Amniotic stem cell (primary cell): ENCODE measurements at places on chromosomes 1 and 21.

DNA sequence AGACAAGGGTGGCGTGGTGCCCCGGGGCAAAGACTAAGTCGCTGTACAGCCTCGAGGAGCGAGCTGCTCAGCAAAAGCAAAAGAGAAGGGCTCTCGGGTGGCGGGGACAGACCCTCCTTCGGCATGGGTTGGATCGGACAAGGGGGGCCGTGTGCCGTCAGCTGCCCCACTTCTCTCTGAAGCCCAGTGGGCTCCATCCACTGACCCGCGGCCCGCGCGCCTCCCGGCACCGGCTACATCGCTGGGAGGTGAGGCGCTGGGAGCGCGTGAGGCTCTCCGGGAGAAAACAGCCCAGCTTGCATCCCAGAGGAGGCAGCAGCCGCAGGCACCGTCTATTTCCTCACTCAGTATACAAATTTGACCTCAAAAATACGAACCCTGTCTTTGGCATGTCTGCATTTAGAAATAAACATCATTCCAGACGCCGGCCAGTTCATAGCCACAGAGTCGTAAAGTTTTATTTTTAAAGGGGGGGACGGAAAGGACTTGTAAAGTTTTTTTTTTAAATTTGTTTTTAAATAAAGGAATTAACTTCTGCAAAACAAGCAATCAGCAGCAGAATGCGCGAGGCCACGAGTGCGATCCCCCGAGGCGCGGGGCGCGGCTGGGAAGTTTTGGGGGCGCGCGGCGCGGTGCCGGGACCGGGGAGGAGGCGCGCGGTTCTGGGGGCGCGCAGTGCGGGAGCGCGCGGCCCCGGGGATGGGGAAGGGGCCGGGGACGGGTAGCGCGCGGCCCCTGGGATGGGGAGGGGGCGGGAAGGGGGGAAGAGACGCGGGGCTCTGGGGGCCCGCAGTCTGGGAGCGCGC, 689 bp upstream of the GPR137B start:
- DNase-seq: no peak

DNA sequence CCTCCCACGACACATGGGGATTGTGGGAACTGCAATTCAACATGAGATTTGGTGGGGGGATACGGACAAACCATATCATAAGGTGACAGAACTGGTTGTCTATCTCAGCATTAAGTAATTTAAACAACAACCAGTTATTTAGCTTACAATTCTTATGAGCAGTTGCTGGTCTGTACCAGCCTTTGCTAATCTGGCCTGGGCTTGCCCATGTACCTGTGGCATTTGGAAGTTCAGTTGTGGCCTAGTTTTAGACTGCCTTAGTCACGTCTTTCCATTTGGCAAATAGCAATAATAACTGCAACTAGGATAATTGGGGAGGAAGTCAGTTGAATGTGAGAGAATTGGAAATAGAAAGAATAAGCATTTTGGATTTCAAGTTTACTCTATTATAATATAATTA, 441.8 kb upstream of the CXADR start:
- no peak for DNase-seq

DNA sequence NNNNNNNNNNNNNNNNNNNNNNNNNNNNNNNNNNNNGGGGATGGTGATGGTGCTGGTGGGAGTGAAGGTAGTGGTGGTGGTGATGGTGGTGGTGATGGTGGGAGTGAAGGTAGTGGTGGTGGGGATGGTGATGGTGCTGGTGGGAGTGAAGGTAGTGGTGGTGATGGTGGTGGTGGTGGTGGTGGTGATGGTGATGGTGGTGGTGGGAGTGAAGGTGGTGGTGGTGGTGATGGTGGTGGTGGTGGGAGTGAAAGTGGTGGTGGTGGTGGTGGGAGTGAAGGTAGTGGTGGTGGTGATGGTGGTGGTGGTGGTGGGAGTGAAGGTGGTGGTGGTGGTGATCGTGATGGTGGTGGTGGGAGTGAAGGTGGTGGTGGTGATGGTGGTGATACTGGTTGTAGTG, 93.6 kb downstream of the CRYAA start:
- DNase-seq: no peak

DNA sequence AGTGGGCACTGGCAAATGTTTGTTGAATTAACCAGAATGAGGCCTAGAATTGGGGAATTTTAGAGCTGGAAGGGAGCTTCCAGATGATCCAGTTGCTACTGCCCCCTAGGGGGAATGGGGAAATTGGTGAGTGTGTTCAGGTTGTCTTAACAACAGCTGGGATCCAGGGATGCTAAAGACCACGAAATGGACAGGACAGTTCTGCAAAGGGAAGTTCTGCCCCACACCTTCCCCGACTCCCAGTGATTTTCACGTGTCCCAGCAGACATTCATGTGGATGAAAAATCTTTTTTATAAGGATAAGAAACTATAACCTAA, 33.9 kb downstream of the TRIM62 start:
- no peak for DNase-seq

DNA sequence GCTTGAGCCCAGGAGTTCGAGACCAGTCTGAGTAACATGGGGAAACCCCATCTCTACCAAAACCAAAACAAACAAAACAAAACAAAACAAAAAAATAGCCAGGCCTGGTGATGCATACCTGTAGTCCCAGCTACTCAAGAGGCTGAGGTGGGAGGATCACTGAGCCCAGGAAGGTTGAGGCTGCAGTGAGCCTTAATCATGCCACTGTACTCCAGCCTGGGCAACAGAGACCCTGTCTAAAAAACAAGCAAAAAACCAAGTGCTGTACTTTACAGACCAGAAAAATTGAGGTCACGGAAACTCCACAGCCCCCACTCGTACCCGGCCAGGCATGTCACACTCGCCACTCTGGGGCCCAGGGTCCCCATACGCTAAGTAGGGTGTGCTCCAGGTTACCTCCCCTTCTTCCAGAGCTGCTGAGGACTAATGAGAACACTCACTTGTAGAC, 22.9 kb downstream of the ATP2B4 start:
- DNase-seq: no peak

DNA sequence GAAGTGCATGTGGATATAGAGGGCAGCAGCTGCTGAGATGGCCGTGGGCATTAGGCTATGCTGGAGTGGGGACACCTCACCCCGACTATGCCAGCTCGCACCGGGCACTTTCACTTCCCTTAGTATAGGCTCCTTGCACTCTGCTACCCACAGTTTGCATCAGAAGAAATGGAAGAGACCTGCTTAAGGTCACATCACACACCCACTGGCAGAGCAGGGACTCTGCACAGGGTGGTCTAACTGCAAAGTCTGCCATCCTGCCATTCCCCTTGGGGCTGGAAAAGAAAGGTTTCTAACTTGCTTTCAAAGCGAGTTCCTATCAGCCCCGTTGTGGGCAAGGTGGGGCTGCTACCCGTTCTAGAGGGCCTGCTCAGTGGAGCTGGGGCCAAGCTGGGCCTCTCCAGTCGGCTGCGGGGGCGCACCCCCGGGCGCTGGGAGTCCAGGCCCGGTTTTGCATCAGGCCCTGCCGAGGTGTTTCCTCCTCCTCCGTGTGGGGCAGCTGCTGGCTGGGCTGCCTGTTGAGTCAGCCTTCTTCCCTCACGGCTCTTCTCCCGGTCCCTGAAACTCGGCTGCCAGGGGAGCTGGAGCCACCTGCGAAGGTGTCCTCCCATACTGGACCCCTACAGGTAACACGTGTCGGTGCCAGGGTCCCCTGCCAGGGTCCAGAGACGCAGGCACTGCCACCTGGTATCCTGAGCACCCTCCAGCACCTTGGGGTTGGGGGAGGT, at the start of gene SYTL1:
Gene SYTL1 (plus strand): TSS at position 498 of the 728 bp plus-strand sequence. CDS start 3,313 bp downstream, outside the sequence.
- peak; percentile 43 for DNase-seq

DNA sequence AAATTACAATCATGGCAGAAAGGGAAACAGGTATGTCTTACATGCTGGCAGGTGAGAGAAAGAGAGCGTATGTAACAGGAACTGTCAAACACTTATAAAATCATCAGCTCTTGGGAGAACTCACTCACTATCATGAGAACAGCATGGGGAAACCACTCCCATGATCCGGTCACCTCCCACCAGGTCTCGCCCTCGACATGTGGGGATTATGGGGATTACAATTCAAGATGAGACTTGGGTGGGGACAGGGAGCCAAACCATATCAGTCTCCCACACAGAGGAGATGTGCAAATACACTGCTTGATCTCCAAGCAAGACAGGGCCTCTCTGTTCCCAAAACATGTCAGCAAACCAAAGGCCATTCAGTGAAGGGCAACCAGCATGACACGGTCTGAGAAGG, 27.4 kb downstream of the LMX1A start:
- DNase-seq: no peak

DNA sequence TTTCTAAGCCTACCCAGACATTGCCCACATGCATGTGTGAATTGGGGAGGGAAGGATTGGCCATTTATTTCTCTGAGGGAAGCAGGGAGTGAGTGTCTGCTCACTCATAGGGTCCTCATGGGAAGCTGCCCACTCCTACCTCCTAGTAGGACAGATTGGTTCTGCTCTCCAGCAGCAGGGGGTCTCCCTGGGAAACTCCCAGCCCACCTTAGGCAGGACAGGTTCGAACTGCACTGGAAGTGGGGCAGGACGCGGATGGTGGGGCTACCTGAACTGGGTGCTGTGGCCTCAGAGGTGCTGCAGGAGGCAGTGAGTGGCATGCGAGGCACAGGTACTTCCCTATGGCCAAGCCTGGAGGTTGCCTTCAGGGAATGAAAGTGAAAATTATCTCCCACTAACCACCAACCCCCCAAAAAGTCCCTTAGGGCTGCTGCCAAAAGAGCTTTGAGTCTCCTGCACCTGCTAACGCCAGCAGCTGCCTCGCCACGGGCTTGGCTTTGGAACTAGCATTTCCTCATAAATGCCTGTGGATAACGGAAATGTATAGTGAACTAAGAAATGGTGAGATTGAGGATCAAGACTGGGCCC, 157.0 kb upstream of the COA6 start:
- no peak for DNase-seq

GRCh38 chr1:31798086-31798432, 17.8 kb downstream of the SPOCD1 start:
- no peak for DNase-seq

DNA sequence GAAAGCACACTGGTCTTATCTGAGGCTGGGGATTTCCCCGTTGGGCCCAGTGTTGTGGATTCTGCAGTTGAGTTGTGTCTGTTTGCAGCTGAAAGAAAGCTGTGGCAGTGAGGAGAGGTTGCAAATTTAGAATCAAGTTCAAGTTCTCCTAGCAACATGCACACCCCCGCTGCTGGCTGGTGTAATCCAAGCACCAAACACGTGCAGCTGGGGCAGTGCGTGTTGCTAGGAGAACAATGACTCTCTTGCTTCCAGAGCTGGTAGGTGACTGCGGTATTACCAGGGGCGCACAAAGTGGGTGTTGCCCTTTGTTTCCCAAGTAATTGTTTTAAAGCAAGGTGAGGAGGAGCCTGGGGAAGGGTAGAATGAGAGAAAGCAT, 91.5 kb downstream of the IER5 start:
- DNase-seq: no peak

DNA sequence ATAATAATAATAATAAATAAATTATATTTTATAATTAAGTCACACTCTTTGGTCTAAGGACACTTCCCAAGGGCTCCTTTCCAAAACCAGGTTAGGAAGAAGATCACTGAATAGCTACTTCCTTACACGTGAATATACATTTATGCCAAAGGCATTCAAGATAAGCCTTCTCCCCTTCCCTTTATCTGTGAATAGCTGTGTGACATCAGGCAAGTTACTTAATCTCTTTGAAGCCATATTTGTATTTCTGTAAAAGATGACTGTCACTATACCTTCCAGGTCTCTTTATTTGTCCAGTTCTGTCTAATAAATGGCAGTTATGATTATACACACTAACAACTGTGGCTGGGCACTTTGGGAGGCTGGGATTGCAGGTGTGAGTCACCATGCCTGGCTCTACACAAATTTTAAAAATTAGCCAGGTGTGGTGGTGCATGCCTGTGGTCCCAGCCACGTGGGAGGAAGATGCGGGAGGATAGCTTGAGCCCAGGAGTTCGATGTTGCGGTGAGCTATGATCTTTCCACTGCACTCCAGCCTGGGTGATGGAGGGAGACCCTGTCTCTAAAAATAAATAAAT, 5.5 kb upstream of the RNF11 start:
- no peak for DNase-seq

- no peak for DNase-seq
Observed at GRCh38 chr1:116559304-116559761, 11.5 kb downstream of the CD58 start.

DNA sequence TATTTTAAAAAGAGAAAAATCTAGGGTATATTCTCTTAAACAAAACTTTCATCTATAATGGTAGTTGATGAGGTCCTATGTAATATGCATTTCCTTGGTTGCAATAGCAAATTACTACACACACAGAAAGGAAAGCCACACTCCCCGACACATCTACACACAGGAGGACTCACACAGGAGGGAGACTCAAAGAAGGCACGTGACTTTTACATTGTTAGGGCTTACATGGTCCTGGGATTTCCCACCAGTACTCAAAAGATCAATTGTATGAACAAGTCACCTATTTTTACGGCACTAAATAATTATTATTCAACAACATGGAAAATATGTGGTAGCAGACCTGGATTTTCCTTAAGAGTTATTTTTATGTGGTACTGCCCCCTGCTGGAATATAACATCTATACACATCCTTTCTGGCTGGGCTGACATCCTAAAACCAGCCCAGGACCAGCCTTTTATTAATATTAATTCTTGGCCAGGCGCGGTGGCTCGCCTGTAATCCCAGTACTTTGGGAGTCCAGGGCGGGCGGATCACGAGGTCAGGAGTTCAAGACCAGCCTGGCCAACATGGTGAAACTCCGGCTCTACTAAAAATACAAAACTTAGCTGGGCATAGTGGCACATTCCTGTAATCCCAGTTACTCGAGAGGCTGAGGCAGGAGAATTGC, 33.9 kb upstream of the LGALS8 start:
- peak; percentile 46 for DNase-seq

GRCh38 chr1:143619851-143620250, 351.9 kb downstream of the FAM72C start:
- no peak for DNase-seq

DNA sequence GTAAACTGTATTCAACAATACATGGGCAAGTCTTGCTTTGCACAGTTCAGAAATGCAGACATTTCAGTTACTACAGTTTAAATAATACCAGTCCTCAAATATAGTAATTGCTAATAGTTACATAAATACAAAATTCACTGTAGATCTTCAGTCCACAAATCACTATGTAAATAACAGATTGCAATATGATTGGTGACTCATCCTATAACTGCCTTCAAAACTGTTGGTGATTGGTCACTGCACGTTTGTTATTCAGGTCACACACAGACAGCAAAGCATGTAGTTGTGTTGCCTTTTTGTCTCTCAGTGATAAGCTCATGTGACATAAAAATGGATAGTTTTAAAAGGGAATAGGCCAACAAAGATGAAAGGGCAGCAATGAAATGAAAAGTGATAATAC, 186.5 kb upstream of the CTTNBP2NL start:
- DNase-seq: no peak
